Activated CD4-positive, alpha-beta T cell treated with anti-CD3 and anti-CD28 coated beads, Interleukin-2, amount 50 U/mL, for 48 hours (primary cell): ENCODE measurements at places on chromosomes 2 and 18.

- no peak for DNase-seq
Observed at GRCh38 chr2:44330801-44331200, 30.5 kb downstream of the PREPL start.

GRCh38 chr2:203569677-203570316, 34.7 kb upstream of the RAPH1 start:
- no peak for DNase-seq

GRCh38 chr2:184685999-184686841, 87.9 kb downstream of the ZNF804A start:
- DNase-seq, result no peak

DNA sequence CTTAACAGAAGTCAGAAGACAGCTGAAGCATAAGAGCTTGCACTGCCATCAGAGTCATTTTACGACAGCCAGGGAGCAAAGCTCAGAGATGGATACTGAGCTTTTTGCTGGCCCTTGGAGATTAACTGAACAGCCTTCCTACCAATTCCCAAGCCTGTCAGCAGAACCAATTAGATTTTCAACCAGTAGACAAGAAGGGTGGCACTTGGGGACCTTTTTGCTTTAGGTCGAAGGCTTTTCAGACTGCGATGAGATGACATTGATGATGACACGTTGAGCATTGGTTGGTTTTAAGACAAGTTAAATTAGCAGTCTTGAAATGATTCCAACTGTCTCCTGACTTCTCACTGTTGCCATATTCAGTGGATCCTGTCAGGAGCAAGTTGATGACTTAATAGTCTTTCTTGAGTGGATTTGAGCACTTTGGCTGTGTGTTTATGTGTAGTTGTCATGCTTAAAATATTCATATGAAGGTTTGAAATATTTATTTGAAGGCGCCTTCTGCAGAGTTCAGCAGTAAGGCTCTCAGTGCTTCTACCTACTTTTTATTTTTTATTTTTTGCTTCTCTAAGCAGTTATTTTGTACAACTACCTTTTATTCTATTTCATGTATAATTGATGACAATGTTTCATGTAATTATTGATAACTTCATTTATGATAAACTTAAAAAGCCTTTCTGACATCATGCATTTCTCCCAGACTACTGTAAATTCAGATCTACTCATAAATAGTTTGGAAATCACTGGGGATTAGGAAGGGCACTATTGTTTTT, 256.7 kb downstream of the CAMKMT start:
- no peak for DNase-seq
